GM12865 (cell line): ENCODE measurements at places on chromosomes 2 and 18.

- no peak for DNase-seq
Measured at GRCh38 chr2:99619151-99619550, 129.3 kb upstream of the REV1 start.

DNA sequence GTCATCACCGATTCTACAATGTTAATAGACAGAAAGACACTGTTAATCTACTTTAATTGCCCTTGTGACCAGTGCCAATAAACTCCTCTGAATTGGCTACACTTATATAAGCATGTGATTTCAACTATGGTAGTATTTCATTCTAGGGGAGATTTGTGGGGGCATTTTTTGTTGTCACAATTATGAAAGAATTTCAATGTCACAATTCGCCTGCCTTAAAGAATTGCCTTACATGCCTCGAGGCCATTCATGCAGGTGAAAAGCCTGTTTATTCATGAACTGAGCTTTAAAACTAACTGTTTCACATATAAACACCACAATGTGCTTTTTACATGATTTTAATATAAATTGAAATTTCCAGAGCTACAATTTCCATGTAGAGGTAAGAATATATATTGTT is 162.8 kb downstream of the GCA start:
- DNase-seq = no peak

DNA sequence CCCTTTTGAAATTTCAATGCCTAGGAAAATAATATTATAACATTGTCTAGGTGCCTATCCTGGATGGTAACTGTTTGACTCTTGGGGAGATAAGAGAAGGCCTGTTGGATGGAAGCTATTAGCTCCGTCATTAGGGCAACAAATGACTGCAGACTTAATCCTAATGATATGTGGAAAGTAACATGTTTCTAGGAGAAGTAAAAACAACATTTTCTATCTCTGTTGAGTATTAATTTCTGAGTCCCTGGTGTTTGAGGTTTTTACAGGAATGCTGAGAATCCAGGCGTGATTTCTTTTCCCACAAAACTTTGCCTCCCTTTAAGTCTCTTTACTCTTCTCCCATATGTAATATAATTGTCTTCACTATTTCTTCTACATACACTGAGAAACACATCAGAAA is 159.1 kb downstream of the GALNT1 start:
- no peak for DNase-seq

DNA sequence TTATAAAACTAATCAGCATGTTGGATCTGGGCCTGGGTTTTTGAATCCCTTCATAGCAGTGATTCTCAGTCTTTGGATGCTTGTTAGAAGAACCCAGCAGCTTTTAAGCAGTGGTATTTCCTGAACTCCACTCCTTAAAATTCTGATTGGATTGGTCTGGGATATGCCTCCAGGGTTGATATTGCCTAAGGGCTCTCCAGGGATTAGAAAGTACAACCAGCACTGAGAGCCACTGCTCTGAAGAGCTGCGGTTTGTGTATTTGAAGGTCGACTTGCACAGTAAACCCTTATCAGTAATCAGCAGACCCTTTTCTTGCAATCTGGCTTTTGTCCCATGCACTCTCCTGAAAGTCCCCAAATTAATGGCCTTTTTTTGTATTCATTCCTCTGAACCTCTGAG is 17.0 kb upstream of the RBMS1 start:
- DNase-seq = no peak

- no peak for DNase-seq
Measured at GRCh38 chr2:75870651-75871137, 160.0 kb upstream of the GCFC2 start.

GRCh38 chr2:16507655-16508489 is 157.8 kb downstream of the CYRIA start:
- DNase-seq = peak; percentile 3

DNA sequence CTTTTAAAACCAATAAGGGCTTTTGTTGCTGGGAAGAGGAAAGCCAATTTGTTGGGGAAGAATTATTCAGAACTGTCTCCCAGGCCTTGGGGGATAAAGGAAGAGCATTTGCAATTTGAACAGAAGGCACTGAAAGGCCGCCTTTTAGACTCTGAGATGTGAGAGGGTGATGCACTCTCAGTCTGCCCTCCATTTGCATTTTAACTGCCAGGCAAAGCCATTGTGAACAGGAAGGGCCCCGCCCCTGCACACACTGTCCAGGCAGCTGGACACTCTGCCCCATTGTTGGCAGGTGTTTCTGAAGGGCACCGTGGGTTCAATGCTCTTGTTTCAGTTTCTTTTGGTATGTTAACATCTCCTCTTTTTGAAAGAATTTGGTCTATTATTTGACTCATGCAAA is 169.5 kb upstream of the COPS8 start:
- peak; percentile 23 for DNase-seq

- peak; percentile 59 for DNase-seq
Measured at GRCh38 chr2:32009516-32010256, 1.1 kb downstream of the MEMO1 start.

DNA sequence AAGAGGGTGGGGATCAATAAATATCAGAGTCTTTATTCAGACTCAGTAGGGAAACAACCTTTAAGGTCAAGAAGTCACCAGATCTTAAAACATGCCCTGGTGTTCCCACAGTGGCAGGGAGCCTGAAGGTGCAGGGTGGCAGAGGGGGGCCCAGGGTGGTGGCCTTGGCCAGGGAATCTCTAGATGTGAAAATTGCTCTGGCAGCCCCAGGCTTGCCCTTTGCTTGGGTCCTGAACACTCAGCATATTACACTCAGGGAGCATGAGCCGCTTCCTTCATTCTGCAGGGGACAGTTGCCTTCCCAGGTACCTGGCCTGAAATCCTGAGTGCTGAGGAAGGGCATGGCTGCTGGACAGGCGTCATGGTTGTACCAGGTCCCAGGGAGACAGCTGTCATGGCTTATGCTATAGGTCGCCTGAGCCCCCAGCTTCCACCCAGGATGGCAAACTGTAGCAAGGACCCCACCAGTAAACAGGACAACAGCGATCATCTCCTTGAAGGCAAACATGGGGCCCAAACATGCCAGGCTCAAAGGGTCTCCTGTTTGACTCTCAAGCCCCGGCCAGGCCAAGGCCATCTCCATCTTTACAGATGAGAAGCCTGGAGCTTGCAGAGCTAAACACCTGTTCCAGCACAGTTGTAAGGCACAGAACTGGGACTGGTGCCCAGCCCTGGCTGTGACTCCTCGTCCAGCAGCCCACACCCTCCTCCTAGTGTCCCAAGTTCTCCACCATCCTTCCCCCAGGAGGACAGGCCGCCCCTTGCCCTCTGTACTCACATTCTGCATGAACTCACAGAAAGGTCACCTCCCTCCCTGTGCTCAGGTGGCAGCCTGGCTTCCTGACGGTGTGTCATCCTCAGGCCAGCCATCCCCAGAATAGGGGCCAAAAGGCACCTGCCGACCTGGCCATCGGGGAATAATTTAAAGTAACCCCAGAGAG is 14.6 kb downstream of the ABCG8 start:
- no peak for DNase-seq
